ENCODE measurements at places on chromosomes 4 and X.

GRCh38 chrX:154600759-154601374, 15.9 kb downstream of the CTAG1A start:
- DNase-seq: no peak

GRCh38 chr4:71110499-71110898, 117.0 kb downstream of the DCK start:
- DNase-seq: no peak

GRCh38 chr4:150493851-150494250, 88.1 kb upstream of the MAB21L2 start:
- no peak for DNase-seq

DNA sequence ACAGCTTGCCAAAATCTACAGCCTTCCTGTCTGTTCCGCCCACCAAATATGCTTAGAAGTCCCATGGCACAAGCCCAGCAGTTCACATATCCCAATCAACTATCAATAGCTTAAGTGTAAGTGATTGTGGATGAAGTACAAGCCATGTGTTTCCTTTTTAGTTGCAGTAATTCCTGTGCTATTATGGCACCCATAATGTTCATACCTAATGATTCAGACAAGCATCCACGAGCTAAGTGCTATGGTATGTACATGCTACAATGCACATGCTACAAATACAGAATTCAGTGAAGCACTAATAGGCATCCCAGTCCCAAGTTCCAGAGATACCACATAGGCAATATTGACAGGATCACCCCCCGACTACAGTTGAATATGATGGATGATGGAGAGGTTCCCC, 94.5 kb downstream of the PCDH19 start:
- DNase-seq: no peak

GRCh38 chr4:154590329-154591006, at the start of gene FGA:
FGA (minus strand) TSS chr4:154590742; CDS start chr4:154590687, 55 bp downstream.
- DNase-seq: no peak

Data from stimulated activated CD8-positive, alpha-beta memory T cell treated with anti-CD3 and anti-CD28 coated beads, Interleukin-7, amount 100 ng/mL, for 24 hours (primary cell).